ENCODE measurements at places on chromosomes 2 and 18.

DNA sequence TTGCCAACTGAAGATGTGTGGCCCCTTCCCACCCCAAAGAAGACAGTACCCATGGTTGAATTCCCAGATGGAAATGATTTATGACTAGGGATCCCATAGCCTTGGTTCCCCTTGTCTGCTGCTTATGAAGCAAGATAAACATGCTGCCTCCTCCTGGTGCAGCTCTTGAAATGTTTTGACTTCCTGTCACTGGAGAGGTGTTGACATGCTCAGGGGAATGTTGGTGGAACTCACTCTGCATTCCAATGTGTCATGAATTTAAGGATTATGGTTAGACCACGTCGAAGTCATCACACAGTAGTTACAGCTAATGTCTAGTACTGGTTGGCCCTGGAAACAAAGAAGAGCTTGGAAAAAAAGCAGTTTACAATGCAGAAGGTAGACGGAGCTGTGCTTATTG is 69.0 kb upstream of the FAM110C start:
- no peak for DNase-seq

DNA sequence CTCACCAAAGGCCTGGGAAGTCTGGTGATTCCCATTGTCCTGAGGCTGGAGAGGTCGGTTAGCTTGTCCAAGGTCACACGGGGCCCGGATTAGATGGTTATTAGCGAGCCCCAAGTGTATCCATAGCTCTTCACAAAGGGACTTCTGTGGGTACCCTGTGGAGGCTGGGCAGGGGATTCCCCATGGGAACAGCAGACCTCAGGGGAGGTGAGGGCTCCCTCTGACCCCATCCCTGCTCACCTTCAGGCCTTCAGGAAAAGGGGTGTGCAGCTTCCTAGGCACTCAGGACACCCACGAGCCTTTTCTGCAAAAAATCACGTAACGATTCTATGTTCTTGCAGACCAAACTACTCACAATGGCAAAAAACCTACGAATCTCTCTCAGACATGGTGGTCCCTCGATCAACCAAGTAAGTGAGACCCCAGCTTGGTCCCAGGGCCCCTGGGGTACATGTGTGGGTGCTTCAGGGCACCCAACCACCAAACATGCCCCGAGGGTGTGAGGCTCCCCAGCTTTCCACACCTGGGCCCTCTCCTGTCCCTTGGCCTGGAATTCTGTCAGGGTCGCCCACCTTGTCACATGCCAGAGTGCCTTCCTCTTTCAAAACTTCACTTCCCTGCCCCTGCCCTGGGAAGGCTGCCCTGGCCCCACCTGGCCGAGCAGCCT is 40.3 kb downstream of the PDIA6 start:
- no peak for DNase-seq

DNA sequence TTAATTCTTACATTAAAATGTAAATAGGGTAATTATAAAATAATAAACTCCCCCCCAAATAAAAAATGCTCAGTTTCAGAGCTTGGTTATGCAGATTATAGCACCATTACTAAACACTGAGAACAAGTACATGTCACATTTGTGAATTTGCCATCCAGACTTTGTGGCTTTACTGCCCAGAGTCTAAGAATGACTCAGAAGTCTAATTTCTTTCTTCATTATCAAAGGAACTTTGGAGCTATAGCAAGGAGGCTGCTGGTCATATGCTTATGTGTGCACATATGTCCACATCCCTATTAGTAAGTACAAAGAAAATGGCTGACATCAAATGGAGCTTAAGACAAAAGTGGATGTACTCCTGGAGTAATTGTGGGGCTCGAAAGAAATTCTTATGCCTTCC is 248.5 kb upstream of the SESTD1 start:
- no peak for DNase-seq

DNA sequence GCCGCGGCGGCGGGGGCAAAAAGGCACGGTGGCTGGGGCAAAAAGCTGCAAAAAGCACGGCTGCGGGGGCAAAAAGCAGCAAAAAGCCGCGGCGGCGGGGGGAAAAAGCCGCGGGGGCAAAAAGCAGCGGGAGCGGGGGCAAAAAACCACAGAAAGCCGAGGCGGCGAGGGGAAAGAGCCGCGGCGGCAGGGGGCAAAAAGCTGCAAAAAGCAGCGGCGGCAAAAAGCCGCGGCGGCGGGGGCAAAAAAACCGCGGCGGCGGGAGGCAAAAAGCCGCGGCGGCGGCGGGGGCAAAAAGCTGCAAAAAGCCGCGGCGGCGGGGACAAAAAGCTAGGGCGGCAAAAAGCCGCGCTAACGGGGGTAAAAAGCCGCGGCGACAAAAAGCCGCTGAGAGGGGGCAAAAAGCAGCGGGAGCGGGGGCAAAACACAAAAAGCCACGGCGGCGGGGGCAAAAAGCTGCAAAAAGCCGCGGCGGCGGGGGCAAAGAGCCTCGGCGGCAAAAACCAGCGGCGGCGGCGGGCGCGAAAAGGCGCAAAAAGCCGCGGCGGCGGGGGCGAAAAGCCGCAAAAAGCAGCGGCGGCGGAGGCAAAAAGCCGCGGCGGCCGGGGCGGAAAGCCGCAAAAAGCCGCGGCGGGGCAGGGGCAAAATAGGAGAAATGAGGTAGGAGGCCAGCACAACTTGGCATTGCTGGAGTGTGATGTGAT is 123.4 kb downstream of the ANKRD30BL start:
- no peak for DNase-seq

- no peak for DNase-seq
Measured at GRCh38 chr2:9958057-9958456, 6.6 kb downstream of the GRHL1 start.

Data from hematopoietic multipotent progenitor cell treated with erythropoietin and hydrocortisone succinate and interleukin-3 and kit ligand, for 8 days (in vitro differentiated cells).